ENCODE measurements at places on chromosomes 7 and 10.

DNA sequence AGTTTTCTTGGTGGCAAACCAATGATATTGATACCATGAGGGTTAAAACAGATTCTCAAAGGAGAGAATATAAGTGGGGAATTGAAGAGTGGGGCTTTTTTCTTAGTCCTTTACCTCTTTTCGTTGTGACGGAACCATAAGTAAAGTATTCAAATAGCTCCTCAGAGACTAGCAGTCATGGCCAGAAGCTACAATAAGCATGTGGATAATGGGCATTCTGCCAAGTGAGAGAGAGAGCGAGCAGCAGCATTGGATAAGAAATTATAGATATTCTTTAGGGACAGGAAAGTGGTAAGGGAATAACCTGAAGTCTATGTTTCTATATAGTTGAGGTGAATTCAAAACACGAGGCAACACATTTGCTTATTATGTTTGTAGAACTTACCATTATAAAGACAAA is 235.1 kb downstream of the SEMA3E start:
- no peak for DNase-seq

DNA sequence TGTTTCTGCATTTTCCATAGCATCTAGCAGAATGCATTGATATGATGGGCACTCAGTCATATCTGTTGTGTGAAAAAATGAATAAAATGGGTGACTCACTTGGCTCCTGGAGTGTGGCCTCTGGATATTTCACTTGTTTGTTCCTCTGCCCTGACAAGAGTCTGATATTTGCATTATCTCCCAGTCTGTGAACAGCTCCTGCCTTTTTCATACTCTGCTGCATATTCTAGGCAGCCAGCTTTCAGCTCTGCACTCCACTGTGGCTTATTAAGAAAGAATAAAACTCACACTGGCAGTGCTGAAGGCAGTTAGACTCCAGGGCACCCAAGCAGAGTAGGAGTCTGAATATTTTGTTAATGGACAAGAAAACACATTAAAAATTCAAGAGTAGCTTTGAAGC is 623.9 kb downstream of the SORCS1 start:
- DNase-seq = no peak

- no peak for DNase-seq
These were observed 44.8 kb upstream of the SLC16A12 start for GRCh38 chr10:89580243-89580642.

GRCh38 chr7:96998744-96999143 is 6.6 kb upstream of the DLX6 start:
- no peak for DNase-seq

GRCh38 chr10:71531485-71532446 is 135.0 kb downstream of the CDH23 start:
- DNase-seq = no peak

GRCh38 chr7:8536431-8536830 is 103.0 kb downstream of the NXPH1 start:
- DNase-seq = no peak

- no peak for DNase-seq
These were observed 119.8 kb downstream of the CACNA2D1 start for GRCh38 chr7:82323806-82324205.

DNA sequence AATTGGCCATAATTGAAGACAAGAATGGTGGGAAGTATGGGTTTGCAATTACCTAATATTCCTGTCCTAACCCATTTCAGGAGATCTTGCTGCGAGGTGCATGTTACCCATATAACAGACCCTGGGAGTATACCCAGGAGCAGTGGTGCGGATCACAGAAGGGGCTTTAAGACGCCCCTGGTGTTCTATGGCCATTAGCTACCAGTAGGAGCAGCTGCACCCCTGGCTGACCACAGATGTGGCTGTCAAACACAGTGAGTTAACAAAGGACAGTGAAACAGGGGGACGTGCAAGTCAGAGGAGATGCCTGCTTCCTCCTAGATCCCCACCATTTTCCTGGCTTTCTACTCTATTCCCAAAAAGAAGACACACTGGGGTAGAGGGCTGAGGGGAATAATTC is 25.2 kb downstream of the AOC1 start:
- no peak for DNase-seq

DNA sequence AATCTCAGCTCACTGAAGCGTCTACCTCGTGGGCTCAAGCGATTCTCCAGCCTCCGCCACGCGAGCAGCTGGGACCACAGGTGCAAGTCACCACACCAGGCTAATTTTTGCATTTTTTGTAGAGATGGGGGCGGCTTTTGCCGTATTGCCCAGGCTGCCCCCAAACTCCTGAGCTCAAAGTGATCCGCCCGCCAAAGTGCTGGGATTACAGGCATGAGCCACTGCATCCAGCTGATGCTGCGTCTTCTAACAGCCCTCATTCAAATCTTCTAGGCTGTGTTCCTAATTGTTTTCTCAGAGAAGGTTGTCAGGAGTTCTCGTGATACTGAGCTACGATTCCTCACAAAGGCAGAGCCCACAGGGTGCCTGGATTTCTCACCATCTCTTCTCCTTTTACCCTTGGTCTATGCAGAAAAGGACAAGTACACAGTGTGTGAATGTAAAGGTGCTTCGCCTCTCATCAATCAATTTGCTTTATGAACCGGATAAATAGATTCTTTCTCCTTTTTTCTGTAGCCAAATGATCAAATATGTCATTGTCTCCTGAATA is 247.3 kb upstream of the PTN start:
- no peak for DNase-seq

DNA sequence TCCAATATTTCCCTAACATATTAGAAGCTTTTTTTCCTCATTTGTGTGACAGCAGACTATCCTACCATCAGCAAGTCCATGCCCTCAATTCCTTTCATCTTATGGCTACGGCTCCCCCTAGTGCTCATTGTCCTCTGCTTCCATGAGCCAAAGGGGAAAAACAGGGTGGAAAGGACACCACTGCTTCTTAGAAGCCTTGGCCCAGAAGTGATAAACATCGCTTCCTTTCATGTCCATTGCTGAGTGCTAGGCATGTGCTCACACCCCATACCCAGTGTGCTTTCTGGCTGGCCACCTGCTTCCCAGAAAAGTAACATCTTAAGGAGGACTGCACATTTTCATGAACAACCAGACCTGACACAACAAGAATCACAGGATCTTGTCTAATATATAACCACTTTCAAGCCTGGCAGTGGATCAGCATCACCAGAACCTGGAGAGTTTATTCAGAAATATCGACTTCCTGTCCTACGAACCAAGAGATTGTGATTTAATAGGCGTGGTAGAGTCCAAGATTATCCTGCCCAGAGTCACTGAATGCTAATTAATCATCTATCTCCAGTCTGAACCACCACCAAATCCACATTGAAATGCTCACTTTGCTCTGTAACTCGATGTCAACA is 650.5 kb upstream of the SORCS1 start:
- no peak for DNase-seq

GRCh38 chr7:100122067-100122466 is 2.6 kb downstream of the CNPY4 start:
- DNase-seq = no peak

GRCh38 chr10:96992721-96993120 is 160.6 kb downstream of the LCOR start:
- DNase-seq = no peak

DNA sequence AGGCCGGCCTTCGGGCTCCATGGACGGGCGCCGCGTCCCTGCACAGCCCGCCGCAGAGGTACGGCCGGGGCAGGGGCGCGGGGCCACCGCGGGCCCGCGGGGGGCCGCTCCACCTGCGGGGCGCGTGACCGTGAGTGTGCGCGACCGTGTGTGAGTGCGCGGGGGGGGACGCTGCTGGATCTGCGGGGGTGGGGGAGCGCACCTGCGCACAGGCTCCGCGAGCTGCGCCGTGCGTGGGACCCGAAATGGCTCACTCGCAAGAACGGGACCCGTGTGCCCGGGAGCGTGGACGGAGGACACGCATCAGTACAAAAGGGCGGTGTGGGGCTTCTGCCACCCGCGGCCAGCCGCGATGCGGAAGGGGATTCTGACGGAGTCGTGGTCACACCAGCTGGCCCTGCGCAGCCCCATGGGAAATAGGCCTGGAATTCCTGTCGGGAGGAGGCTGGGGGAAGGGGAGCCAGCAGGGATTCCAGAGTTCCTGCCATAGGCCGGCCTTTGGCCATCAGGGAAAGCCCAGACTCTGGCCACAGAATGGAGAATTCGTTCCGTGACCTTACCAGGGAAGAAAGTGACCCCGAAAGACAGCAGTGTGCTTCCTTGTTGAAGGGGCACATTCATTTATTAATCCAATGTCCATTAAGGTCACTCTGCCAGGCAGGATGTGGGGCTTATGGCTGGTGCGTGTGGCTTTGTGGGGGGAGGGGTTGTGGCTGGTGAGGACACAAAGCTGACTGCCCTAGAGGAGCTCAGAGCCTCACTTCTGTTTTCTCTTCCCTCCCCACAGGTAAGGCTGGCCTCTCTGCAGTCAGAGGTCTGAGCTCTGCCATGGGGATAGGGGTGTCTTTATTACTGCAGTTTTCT is 494 bp downstream of the REPIN1 start:
- DNase-seq = no peak

GRCh38 chr7:65371468-65371867 is 2.2 kb upstream of the ZNF92 start:
- DNase-seq = no peak

- DNase-seq = no peak
These were observed 10.2 kb downstream of the CYREN start for GRCh38 chr7:135160098-135160857.

DNA sequence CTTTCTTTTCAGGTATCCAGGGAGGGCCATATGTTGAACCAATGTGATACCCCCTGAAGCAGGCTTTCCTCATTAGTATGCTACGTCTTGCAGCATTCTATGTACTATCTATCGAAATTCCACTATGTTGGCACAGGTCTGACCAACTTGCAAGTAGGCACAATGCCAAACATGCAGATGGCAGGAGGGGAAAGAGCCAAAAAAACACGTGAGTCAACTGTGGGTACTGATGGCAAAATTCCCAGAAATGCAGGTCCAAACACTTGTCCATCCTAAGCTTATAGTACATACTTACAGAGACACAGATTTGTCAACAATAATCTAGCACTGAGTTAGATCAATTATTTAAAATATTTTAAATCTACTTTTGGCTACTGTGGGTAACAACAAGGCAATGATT is 394.9 kb downstream of the DGKB start:
- DNase-seq = no peak

DNA sequence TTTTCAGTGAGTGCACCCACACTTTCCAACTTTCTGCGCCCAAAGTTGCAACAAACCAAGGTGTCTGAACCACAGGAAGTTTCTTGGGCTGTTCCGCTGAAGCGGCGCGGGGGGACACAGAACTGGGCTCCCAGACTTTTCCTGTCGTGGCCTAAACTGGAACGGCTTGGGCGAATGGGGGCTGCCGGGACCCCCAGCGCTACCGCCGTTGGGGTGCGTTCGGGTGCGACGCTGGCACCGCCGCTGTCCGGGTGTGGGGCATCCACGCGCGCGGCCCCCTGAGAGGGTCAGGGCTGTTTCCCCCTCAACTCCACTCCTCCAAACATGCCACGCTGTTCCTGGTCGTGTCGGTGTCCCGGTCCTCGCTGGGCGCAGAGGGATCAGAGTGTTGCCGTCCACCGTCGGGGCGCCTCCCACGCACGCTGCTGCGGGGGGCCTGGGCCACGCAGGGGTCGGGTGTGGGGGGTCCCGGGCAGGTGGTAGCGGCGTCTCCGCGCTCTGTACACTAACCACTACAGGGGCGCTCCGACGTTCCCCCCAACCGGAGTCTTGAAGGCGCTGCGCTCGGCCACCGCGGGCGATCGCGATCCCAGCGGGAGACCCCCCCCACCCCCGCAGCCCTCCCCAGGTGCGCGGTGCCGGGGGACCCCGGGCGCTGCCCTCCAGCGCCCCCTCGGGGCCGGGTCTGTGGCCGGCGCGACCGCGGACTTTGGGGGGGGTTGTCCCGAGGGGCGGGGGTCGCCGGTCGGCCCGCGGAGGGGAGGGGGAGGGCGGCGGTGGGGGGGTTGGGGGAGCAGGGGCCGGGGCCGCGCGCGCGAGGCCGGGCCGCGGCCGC is 2.2 kb upstream of the CUX1 start:
- no peak for DNase-seq

GRCh38 chr10:62735464-62736167 is 68.9 kb upstream of the ADO start:
- DNase-seq = no peak

DNA sequence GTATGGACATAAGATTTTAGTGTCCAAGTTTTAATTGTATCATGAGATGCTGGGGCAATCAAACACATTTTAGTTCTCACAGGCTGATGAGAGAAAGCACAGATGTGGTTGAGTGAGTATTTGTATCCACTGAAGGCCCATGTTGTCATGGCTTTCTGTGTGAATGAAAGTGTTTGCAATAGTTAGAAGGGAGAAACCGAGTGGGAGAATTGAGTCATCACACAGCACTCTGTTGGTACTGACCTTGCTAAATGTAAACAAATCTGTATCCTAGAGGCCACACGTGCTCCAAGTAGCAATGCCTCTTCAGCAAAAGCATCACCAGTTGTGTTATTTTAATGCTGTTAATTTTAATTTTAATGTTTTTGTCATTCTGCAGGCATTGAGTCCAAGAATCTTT is 121.2 kb downstream of the EMX2 start:
- DNase-seq = no peak

- no peak for DNase-seq
These were observed 58.2 kb downstream of the POU6F2 start for GRCh38 chr7:39035903-39036302.

- no peak for DNase-seq
These were observed 264.7 kb upstream of the TEX47 start for GRCh38 chr7:89060234-89060633.

DNA sequence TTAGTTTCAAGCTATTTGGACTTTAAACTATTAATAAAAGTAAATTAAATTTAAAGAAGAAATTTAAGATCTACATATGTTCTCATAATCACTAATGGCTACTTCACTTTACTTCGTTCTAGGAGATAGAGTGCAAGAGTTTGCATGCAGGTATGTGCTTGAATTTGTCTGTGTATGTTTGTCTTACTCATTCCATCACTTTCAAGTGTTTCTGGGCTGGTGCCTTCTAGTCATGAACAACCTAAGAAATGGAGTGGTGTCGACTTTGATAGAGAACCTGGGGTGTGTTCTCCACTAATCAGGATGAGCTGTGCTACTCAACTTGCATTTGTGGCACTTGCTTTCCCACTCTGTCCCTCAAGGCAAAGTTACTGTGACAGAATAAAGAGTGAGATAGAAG is 169.9 kb downstream of the KCND2 start:
- DNase-seq = no peak

DNA sequence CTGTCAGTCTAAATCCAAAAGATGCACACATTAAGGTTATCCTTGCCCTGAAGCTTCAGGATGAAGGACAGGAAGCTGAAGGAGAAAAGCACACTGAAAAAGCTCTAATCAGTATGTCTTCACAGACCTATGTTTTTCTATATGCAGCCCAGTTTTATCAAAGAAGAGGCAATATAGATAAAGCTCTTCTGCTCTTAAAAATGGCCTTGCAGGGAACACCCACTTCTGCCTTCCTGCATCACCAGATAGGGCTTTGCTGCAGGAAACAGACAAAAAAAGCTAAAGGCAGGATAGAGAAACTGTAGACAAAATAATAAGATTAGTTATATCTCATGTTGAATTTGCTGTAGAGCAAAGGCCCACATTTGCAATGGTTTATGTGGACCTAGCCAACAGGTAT is 14.9 kb upstream of the IFIT1B start:
- no peak for DNase-seq
